ENCODE measurements at places on chromosomes 13 and 19.

- no peak for DNase-seq
Observed at GRCh38 chr13:23822252-23822824, 66.9 kb downstream of the MIPEP start.

- no peak for DNase-seq
Observed at GRCh38 chr19:32649751-32650150, 25.2 kb downstream of the ANKRD27 start.

DNA sequence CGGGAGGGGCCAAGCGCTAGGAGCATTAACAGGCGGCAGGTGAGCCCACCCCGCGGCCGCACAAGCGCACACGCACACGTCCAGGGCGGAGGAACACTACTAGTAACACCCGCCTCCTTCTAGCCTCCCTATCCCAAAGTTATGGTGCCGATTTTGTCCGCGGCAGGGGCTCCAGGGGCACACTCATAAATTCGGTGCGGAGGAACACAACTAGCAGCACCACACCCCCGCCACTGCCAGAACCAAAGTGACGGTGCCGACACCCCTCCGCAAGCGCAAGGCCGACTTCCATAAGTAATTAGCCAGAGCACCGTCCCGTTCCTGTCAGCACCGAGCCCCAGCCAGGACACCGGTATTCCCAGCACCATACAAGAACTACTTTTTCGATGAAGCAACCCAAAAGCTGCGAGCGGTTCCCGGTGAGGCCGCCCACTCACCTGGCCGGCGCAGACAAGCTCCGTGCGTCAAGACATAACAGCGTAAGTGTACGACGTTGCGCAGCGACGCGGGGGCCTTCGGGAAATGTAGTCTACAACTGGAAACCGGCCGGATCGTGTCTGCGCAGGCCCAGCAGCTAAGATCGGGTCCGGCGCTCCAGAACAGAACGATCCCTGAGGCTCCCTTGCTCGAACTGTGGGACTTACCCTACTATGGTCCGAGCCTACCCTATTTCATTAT lies at the start of the genes ZNF540 and ZNF571:
Gene ZNF540, plus strand, starts transcription at position 573 of the 678 bp plus-strand sequence. CDS start 3,572 bp downstream, outside the sequence.
Gene ZNF571, minus strand, starts transcription at position 489 of the 678 bp plus-strand sequence. CDS start 8,116 bp downstream, outside the sequence.
- DNase-seq = peak; percentile 89

DNA sequence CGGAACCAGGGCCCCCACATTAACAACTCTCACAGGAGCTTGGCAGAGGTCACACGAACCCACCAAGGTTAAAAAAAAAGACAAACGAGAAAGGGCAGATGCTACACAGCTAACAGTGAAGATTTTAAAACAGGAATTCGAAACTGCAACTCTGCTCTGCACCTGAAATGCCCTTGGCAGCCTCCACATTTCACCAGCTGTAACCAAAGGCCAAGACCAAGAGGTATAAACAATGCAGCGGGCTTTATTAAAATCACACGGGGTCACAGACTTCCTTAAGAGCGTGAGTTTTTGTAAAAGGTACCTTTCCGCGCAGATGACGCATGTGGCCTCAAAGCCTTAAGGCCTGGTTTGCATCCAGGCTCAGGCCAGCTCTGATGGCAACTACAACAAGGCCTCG lies 88.2 kb downstream of the STK24 start:
- DNase-seq = no peak

GRCh38 chr19:44905437-44906160 lies at the start of gene APOE:
Gene APOE, plus strand, starts transcription at chr19:44905796. Its CDS starts 829 bp downstream, at chr19:44906625.
- no peak for DNase-seq

DNA sequence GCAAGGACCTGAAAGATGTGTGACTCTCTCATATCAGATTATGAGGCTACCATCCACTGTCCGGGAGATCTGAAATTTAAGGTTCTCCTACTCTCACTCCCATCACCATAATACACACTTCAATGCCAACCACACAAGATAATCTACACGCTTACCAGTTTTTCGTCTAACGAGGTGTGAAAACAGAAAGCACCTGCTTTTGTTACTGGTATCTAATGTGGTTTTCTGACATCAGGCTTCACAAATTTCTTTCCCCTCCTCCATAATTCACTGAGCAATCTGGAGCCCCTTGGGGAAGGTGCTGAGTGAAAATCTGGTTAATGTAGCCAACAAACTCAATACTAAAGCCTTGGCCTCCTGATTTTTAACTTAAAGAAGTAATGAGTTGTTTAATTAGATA lies 10.1 kb upstream of the LRCH1 start:
- DNase-seq = no peak

GRCh38 chr13:40981361-40981760 lies 37.8 kb downstream of the ELF1 start:
- no peak for DNase-seq

DNA sequence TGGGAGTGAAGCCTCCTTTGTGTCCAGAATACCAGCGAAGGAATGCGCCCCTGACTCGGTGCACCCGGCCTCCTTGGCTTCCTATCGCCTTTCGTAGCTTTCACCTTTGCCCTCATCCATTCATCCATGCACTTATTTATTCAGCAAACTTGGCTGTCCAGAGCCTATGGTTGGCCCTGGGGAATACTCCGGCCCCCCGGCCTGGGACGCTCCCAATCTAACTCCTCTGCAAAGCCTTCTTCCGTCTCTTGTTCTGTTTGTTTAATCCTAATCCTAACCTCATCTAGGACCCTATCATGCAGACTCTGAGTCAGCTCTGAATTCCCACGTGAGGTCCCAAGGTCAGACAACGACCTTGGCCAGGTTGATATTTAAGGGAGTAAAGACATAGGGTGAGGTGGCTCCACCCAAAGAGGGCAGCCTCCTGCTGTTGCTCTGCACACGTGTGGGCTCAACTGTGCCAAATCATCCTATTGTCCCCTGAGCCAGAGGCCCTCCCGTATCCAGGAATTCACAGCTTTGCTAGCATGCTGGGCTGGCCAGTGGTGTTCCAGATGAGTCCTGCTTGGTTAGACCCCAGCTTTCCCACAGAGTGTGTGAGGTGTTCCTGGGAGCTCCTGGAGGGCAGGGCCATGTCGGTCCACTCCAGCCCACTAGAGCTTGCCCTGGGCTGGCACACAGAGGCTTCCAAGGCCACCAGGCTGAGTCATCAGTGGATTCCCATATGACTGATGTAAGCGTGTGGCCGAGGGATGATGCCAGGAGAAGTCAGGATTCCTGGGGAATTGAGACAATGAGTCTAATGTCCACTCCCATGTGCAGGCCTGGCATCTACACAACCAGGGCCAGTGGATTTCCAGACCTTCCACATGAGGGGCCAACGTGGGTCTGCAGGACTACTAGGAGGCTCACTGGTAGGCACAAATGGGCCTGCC lies 6.5 kb upstream of the CCNE1 start:
- DNase-seq = no peak

DNA sequence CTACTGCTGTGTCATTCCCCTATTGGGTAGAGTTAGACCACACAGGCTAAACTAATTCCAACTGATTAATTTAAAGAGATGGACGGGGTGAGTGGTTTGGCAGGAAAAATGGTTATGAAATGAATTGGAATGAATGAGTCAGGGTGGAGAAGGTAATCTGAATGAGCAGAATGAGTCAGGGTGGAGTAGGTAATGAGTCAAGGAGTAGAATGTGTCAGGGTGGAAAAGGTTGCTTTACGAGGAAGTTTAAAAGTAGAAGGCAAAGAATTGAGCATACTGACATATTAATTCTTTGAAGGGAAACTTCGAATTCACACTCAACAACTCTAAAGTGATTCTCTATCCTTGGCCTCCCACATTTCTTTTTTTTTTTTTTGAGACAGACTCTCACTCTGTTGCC lies 12.7 kb upstream of the ZNF121 start:
- no peak for DNase-seq

DNA sequence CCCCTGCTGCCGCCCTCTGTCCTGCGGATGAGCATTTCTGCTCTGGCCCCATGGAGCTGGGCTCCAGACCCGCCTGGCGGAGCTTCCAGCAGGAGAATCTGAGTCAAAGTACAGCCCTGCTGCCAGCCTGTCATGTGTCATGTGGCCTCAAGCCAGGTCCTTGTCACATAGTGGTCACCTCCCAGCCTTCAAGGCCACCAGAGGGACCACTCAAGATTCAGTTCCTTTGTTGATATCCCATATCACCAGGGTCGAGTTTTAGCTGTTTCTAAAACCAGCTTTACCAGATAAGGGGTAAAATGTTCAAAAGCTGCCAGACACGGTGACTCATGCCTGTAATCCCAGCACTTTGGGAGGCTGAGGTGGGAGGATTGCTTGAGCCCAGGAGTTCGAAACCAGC lies 13.4 kb downstream of the THOP1 start:
- DNase-seq = no peak

DNA sequence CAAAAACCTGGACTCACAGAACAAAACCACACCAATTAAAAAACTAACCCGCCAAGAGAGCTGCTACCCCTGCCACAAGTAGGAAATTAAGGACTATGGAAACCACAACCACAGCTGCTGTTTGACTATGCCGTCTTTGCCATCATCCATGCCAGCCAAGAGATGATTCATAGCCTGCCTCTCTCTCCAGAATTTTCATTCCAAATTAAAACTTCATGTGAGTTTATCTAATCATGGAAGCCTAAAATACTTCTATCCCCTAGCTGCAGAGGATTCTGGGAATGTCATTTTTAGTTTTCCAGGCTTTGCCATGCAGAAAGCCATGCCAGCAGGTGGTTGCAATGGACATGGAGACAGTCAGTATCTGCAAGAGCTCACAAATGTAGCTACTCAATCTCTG lies 27.6 kb upstream of the GTF2F2 start:
- DNase-seq = no peak

DNA sequence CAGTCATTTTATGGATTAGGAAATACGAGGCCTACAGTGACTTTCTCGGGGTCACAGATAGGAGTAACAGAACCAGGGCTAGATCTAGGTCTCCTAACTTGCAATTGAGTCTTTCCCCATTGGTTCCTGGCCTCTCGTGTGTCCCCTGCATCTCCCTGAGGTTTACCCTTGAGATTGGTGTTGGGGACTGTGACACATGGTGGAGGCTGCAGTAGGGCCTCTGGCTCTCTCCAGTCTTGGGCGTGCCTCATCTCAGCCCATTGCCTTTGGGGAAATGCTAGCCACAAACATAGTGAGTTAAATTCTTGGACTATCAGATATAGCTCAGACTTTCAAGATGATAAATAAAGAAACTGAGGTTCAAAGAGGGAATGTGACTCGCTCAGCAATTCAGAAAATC lies 212.1 kb downstream of the KCNRG start:
- no peak for DNase-seq

- DNase-seq = no peak
Observed at GRCh38 chr13:109131698-109132257, 502.4 kb downstream of the MYO16 start.

- no peak for DNase-seq
Observed at GRCh38 chr13:106599875-106600797, 32.2 kb upstream of the ARGLU1 start.

GRCh38 chr19:4304538-4305256 lies at the start of gene FSD1:
Gene FSD1, plus strand, starts transcription at chr19:4304598. Its CDS starts 149 bp downstream, at chr19:4304747.
- peak; percentile 51 for DNase-seq

DNA sequence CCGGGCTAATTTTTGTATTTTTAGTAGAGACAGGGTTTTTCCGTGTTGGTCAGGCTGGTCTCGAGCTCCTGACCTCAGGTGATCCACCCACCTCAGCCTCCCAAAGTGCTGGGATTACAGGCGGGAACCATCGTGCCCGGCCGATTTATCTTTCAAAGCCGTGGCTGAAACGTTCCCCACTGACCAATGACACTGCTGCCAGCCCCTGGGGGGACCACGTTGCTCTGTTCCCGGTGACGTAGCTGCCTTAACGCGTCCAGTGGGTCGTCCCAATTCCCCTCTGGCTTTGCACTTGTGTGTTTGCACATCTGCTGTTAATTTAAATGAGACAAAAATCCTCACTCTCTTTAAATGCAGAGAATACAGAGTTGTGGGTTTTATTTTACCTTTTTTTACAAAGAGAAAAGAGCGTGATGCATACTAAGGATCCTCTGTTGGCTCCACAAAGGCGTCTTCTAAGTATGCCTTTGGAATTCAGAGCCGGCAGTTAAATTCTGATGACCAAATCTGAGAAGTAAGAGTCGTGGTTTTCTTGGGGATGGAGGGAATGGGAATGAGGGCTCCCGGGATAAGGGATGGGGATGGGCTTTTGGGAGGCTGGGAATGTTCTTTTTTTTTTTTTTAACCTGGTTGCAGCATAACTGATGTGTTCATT lies 18.6 kb upstream of the LMTK3 start:
- no peak for DNase-seq

GRCh38 chr19:49533551-49534488 lies 6.0 kb downstream of the RCN3 start:
- peak; percentile 84 for DNase-seq

GRCh38 chr13:21240586-21240985 lies 64.1 kb downstream of the MRPL57 start:
- DNase-seq = no peak

GRCh38 chr19:40605216-40605971 lies 4.2 kb downstream of the LTBP4 start:
- peak; percentile 77 for DNase-seq

GRCh38 chr13:113842336-113843062 lies 21.4 kb downstream of the GAS6 start:
- no peak for DNase-seq

- DNase-seq = no peak
Observed at GRCh38 chr19:18168673-18169381, 4.8 kb upstream of the IFI30 start.

- no peak for DNase-seq
Observed at GRCh38 chr19:19160461-19161035, 9.5 kb downstream of the MEF2B start.

GRCh38 chr13:77616027-77616426 lies 80.5 kb downstream of the SCEL start:
- DNase-seq = no peak

GRCh38 chr19:23771761-23772674 lies 13.3 kb upstream of the ZNF681 start:
- DNase-seq = no peak

GRCh38 chr13:59303433-59303832 lies 860.3 kb downstream of the DIAPH3 start:
- no peak for DNase-seq

DNA sequence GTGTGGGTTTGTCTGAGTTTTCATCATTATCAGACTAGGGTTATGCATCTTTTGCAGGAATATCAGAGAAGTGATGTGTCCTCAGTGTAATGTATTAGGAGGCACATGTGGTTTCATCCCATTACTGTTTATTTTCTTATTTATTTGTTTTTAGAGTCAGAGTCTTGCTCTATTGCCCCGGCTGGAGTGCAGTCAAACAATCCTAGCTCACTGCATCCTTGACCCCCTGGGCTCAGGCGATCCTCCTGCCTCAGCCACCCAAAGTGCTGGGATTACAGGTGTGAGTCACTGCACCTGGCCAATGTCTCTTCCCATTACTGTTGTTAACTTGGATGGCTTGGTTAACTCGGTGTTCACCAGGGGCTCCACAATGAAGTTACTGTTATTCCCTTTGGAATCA lies 67.4 kb downstream of the MAP4K1 start:
- no peak for DNase-seq

DNA sequence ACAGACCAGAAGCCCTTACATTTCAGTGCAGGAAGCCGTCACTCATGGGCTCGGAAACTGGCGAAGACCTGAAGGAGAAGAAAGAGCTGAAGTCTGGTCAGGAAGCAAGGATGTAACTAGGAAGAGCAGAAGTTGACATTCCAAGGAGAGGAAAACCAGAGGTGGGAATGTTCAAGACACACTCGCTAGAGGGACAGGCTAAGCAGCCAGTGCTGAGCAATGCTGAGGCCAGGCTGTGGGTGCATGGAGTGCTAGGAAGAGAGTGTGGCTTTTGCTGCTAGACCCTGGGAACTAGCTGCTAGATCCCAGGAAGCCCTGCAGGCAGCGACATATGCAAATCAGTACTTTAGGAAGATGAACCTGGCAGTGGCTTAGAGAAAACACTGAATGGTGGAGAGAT lies 12.1 kb upstream of the URAD start:
- no peak for DNase-seq
